ENCODE measurements at places on chromosomes 1 and 21.

DNA sequence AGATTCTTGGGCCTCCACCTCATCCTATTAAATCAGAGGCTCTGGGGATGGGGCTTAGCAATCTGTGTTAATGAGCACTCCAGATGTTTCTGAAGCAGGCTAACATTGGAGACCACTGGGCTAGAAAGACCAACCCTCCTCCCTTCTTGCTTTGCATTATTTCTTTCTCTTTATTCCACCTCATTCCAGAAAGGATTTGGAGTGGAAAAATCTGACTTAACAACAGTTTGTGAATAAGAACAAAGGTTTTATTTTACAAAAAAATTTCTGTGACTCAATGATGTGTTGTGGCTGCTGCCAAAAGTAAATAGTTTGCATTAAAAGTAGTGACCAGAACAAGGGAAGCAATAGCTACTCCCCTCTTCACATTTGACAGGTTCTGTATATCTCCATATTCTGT is 79.4 kb downstream of the TGFB2 start:
- no peak for DNase-seq

DNA sequence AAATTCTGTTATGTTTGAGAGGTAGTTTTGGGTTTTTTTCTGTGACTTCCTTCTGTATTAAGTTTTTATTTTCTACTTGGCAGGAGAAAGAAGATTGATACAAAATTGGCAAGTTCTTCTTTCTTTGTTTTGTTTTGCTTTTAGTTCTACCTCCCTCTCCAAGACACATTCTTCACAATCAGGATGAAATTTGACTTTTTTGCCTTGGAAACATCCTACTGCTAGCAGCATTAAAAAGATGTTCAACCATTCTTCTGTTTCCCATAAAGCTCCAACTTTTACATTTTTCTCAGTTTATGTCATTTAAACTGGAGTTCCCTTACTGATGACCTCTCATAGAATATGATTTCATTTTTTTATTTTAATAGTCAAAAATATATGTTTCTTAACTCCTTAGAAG is 234.8 kb downstream of the NCAM2 start:
- DNase-seq, result no peak

DNA sequence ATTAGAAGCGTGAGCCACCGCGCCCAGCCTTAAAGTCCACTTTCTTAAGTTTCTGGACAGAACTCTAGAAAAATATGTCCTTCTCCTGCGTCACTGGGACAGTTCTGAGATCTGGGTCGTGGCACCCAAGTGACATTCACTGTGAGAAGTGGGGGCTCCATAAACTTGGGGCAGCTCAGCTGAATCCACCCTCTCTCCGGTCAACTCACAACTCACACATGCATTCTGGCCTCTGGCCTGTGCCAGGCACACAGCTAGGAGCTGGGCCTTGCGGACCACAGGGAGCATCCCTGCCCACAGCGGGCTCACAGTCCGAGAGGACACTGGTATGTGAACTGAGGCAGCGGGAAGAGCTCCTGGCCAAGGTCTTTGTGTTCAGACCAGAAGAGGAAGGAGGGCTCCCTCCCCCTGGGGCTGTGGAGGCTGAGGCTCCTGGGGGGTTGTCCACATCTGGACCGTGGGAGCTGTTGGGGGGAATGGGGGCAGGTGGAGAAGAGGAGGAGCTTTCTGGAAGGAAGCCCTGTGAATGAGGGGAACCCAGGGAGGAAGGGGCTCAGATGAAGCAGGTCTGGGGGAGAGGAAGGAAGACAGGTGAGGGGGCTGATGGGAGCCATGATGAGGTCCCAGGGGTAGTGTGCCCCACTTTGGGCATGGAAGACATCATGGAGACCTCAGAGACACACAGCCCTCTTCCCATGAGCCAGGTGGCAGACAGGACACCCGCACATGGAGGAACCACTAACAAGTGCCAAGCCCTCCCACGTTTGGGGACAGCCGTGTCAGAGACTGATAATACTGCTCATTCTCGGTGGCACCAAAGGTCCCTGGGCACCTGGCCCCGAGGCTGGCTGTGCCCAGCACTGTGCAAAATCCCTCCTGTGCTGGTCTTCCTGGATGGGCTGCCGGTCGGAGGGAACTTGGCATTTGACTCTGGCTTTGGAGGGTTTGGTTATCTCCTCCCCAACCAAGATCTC is 191.0 kb upstream of the VAMP3 start:
- no peak for DNase-seq

- no peak for DNase-seq
Observed at GRCh38 chr21:31233711-31234110, 110.3 kb downstream of the TIAM1 start.

DNA sequence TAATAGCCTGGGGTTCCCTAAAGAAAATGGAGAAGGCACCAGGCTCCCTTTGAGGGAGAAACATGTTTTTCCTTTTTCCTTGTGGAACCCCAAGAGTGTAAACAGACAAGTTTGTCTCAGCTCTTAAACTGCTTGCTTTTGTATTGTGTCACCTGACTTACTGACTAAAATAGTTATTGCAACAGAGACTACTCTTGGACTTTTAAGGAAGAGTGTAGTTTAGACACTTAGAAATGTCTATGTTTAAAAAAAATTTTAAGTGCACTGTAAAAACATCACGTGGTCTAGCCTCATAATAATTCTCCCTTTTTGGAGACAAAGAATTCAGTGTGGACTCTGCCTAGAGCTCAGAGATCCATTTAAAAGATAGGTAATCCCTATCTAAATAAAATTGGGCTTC is 141.1 kb downstream of the TRIM33 start:
- DNase-seq, result no peak

GRCh38 chr1:208778417-208778816 is 534.2 kb upstream of the PLXNA2 start:
- DNase-seq, result no peak

Measured in NCI-H526 treated with DMSO at 0.1 percent for 48 hours (cell line).